Aortic smooth muscle cell (primary cell): ENCODE measurements at places on chromosomes 6 and 20. TPM values are rescaled to one million over a fixed set of nuclear protein-coding genes. Genes with fewer than 3 reads are reported as not detected.

Gene CDH4
- total RNA-seq = not detected in 2 replicates

Gene PAQR8
- 4.4 and 4.5 TPM in 2 replicates for total RNA-seq

Gene OR2H1
- total RNA-seq = not detected in 2 replicates

Gene COL9A3
- 0.26 and 0.37 TPM in 2 replicates for total RNA-seq

Gene TRERF1
- total RNA-seq = 3.2 and 4.2 TPM in 2 replicates
